PC-9 (cell line): ENCODE measurements at places on chromosomes 4 and X. TPM values are rescaled to one million over a fixed set of nuclear protein-coding genes. Genes with fewer than 3 reads are reported as not detected.

The ASB9 gene
- 5.7 and 5.8 TPM in 2 replicates for total RNA-seq

The SH3RF1 gene
- total RNA-seq = 26.4 and 37.4 TPM in 2 replicates

DNA sequence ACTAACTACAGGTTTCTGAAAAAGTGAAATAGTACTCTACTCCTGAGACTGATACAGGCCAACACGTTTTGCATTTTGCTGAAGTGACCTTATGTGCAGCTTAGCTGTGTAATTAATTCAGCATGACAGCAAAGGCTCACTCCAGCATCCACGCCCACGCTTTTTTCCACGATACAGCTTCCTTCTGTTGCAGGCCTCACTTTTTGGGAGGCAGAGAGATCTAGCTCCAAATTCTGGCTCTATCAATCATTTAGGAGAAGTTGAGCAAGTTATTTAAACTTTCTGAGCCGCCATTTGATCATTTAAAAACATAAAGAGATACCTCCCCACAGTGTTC lies 160.3 kb downstream of the AFAP1 start:
- DNase-seq = no peak
- H3K27me3 ChIP-seq = no peaks in the 10 kb centered on the region
- H3K4me1 ChIP-seq = no peaks in the 10 kb centered on the region
- no peak overlapping the region for H3K4me3 ChIP-seq
- peaks cover 53% of the 10 kb centered on the region for H3K36me3 ChIP-seq

- no peaks in the 10 kb centered on the region for H3K4me1 ChIP-seq
- H3K27me3 ChIP-seq = no peaks in the 10 kb centered on the region
- H3K36me3 ChIP-seq = no peaks in the 10 kb centered on the region
- no peak for DNase-seq
- H3K27ac ChIP-seq = no peak overlapping the region
These were observed 48.7 kb upstream of the SLC7A11 start for GRCh38 chr4:138290805-138291204.
